ENCODE measurements at places on chromosomes 2 and 18.

DNA sequence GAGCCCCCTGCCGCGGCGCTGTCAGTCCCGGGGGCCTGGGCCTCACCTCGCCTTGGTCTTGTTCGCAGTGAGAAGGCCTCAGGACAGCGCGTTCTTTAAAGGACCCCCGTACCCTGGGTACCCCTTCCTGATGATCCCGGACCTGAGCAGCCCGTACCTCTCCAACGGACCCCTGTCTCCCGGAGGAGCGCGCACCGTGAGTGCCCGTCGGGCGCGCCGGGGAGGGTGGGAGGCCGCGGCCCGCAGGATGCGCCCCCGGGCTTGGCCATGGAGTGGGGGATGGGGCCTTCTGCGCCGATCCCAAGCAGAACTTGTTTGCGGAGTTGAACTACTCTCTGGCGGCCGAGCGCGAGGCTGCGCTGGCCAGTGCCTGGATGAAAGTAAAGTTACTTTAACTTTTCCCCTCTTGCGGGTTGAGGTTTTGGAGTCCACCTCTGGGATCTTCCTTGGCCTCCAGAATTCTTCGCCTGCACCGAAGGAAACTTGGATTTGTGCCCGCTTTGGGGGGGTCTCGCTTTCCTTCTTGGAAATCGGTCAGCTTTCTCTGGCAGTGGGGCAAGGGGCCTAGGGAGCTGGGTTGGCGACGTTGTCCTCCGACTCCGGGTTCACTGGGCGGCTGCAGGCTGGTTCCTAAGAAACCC lies 1.2 kb downstream of the TCF7L1 start:
- peak; percentile 22 for DNase-seq

DNA sequence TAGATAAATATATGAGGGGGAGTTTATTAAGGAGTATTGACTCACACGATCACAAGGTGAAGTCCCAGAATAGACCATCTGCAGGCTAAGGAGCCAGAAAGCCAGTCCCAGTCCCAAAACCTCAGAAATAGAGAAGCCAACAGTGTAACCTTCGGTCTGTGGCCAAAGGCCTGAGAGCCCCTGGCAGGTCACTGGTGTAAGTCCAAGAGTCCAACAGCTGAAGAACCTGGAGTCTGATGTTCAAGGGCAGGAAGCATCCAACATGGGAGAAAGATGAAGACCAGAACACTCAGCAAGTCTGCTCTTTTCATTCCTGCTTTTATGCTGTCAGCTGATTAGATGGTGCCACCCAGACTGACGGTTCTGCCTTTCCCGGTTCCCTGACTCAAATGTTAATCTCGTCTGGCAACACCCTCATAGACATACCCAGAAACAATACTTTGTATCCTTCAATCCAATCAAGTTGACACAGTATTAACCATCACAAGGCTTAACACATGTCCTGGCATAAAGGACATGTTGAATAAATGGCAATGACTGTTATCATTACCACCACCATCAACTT lies 56.7 kb downstream of the MAPK4 start:
- DNase-seq = no peak

GRCh38 chr2:227052879-227053278 lies 111.1 kb downstream of the COL4A4 start:
- no peak for DNase-seq

- DNase-seq = no peak
Measured at GRCh38 chr2:113703386-113704299, 52.8 kb downstream of the SLC35F5 start.

- no peak for DNase-seq
Measured at GRCh38 chr2:134842930-134843490, 4.6 kb downstream of the ACMSD start.

DNA sequence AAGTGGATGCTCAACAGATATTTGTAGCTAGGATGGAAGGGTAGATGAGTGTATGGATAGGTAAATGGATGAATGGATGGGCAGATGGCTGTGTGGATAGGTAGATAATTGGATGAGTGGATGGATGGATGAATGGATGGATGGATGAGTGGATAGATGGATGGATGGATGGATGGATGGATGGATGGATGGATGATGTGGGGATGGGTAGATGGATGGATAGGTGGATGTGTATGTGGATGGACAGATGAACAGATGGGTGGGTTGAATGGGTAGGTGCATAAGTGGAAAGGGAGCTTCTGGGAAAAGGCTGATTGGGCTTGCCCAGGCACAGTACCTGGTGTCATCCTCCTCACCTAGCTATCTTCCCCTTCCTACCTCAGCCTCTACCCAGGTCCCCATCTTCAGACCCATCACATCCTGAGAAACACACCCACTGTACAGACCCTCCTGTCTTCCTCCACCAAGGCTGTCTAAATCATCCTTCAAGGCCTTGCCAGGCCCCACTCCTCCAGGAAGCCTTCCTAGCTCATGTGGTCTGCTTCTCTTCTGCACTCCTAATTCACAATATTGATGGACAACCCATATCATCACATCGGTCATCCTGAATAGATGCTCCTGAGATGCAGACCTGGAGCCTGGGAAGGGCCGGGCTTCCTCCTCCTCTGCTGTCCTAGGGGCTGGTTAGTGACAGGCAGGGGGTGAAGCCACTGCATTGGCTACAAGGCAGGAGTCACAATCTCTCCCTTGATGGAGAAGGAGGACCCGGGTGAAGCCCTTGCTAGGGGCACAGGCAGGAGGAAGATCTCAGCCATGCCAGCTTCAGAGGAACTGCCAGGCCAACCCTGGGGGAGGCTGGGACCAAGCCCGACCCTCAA lies 49.4 kb downstream of the SMAD7 start:
- no peak for DNase-seq

All from activated CD4-positive, alpha-beta T cell treated with anti-CD3 and anti-CD28 coated beads for 48 hours (primary cell).